GM06990 (cell line): ENCODE measurements at places on chromosomes 3 and 15.

GRCh38 chr3:23085261-23085660, 117.9 kb upstream of the UBE2E2 start:
- no peak for DNase-seq

- no peak for DNase-seq
Measured at GRCh38 chr15:59131969-59132562, 27.1 kb downstream of the CCNB2 start.

GRCh38 chr3:198113206-198114053, 153.4 kb downstream of the LMLN start:
- DNase-seq = peak; percentile 5

- peak; percentile 2 for DNase-seq
Measured at GRCh38 chr3:188796122-188796631, 375.6 kb upstream of the TPRG1 start.

- DNase-seq = no peak
Measured at GRCh38 chr3:111286746-111287145, 215.1 kb downstream of the NECTIN3 start.

GRCh38 chr3:50154476-50154839, 666 bp upstream of the SEMA3F start:
- no peak for DNase-seq

- no peak for DNase-seq
Measured at GRCh38 chr15:50810128-50810527, 44.6 kb upstream of the SPPL2A start.

DNA sequence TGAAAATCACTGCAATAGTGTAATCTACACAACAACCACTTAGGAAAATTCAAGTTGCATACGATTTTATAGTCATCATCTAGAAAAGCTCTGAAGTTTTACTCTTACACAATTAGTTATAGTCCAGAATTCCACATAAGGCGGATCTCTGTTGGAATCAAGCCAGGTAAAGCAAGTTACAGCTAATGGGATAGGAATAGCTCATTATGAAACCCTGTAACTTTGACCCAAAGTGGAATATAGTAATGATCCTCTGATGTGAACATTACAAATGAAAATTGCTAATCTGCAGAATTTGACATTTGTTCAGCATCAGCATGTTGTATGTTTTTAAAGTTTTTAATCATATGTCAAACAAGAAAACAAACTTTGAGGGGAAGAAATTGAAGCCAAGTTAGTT, 4.4 kb downstream of the CERS3 start:
- DNase-seq = no peak

- peak; percentile 59 for DNase-seq
Measured at GRCh38 chr15:41494190-41494921, 682 bp downstream of the ITPKA start.

GRCh38 chr3:14042680-14043079, 82.0 kb downstream of the CHCHD4 start:
- DNase-seq = no peak

- DNase-seq = no peak
Measured at GRCh38 chr15:34496207-34496995, 58.8 kb upstream of the GOLGA8A start.

GRCh38 chr3:116897382-116897781, 187.8 kb downstream of the TUSC7 start:
- DNase-seq = no peak

DNA sequence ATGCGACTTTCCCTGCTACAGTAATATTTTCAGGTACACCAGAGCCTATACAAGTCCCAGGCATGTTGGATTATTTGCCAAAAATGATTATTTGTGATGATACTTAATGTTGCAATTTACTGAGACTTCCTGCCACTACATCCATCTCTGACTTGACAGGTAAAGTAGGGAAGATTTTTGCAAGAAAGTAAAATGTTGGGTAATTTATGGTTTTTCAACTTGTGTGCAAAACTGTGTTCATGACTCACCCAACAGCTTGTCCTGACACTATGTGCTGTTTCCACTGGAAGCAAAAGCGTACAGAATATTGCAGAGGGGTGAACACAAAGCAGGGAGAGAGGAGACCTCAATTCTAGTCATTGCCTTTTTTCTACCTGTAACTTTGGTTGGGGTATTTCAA, 5.4 kb upstream of the CRBN start:
- no peak for DNase-seq

DNA sequence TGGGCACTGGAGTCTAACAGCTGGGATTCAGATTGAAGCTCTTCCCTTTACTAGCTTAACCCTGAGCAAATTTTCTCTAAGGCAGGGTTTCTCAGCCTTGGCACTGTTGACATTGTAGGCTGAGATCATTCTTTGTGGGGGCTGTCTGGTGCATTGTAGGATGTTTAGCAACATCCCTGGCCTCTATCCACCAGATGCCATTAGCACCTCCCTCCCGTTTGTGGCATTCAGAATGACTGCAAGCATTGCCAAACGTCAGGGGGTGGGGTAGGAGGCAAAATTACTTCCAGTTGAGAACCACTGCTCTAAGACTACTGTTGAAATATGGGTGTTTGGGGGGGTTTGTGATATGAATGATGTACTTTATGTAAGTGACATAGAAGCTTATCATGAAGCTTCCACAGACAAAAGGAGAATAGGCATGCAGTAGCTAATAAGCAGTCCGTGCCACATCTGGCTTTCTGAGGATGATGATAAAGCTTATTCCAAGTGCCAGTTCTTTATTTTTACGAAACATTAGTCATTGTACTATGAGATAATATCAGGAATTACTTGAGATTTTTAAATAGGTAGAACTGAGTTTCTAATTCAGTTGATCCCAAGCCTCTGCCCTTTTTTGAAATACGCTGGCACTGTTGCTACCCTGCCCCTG, 39.3 kb downstream of the NKIRAS1 start:
- no peak for DNase-seq

GRCh38 chr3:19702416-19703078, 231.5 kb downstream of the EFHB start:
- peak; percentile 30 for DNase-seq

- DNase-seq = no peak
Measured at GRCh38 chr15:91946075-91946474, 92.6 kb downstream of the SLCO3A1 start.

- no peak for DNase-seq
Measured at GRCh38 chr15:60634815-60635214, 155.9 kb upstream of the ICE2 start.

DNA sequence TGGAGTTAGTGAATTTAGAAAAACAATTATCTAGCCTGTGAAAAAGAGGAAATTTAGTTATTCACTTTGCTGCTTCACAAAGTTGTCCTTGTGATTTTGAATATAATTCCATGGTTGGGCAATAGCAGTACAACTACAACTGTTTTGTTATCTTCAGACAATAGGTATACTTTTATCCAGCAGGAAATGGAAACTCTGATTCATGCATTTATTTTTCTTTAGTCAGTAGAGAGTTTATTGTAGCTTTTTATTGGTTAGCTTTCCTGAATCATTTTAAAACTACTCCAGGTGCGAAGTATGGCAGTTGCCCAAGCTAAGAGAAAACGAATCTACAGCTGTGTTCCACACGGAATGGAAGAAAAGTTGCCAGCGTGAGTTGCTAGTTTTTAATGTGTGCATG, 80.3 kb downstream of the TM4SF4 start:
- DNase-seq = no peak

DNA sequence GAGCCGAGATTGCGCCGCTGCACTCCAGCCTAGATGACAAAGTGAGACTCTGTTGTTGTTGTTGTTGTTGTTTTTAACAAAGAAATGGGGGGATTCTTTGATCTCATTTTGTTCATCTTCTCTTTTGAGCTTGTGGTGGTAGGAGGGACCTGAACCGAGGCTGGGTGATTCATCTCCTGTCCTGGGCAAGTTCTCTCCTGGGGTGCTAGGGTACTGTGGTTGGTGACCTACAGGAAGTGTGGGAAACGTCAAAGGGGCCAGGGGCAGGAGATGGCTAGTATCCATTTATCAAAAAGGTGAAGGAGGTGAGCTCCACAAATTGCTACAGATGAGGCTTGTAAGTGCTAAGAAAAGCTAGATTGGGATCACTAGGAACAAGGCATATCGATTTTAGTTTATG, 14.3 kb downstream of the PPCDC start:
- no peak for DNase-seq

- DNase-seq = no peak
Measured at GRCh38 chr3:32423956-32424557, 32.4 kb downstream of the CMTM7 start.

- no peak for DNase-seq
Measured at GRCh38 chr3:171240504-171240835, 213.9 kb upstream of the SLC2A2 start.

GRCh38 chr3:14203521-14204079, 25.0 kb downstream of the LSM3 start:
- DNase-seq = no peak

DNA sequence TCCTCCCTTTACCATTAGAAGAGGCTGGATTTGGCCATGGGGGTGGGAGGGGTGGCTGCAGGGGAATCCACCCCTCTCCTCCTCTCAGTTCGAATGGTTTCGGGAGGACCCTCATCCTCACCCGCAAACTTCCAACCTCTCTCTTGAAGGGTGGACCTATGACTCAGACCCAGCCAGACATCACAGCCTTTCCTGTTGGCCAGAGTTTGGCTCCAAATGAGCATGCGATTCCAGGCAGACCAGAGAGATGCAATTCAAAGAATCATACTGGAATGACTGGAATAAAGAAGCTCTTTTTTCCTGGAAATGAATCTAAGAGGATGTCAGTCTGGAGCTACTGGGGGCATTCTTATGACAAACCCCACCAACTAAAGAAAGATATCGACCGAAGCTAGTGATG, 516.7 kb upstream of the MDFIC2 start:
- DNase-seq = no peak

- peak; percentile 75 for DNase-seq
Measured at GRCh38 chr3:183158113-183158512, 4.4 kb downstream of the LAMP3 start.

GRCh38 chr15:59039225-59039624, 51.8 kb downstream of the RNF111 start:
- peak; percentile 15 for DNase-seq

GRCh38 chr15:73328981-73329380, 39.8 kb downstream of the HCN4 start:
- no peak for DNase-seq

GRCh38 chr15:38614621-38615020, 50.0 kb upstream of the RASGRP1 start:
- no peak for DNase-seq

GRCh38 chr3:180316321-180316720, 279.6 kb upstream of the PEX5L start:
- no peak for DNase-seq

- DNase-seq = no peak
Measured at GRCh38 chr3:8538223-8538622, 36.6 kb downstream of the LMCD1 start.

DNA sequence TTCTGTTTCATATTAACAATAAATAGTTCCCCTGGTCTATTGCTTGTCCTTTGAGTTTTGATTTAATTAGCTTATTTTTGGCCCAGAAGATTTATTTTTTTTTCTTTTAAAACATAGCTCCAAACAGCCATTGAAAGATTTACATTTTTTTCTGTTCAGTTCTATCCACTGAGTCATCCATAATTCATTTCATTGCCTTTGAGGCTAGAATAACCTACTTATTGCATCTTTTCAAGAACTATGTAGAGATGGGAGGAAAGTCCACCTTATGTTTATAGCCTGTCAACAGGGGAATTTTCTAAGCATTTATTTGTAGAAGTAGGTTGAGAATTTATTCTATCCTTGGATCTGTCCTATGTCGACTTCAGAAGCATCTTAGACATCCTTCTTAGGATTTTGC, 53.4 kb upstream of the CHD2 start:
- no peak for DNase-seq

GRCh38 chr3:6935970-6936369, 75.1 kb downstream of the GRM7 start:
- DNase-seq = no peak

- no peak for DNase-seq
Measured at GRCh38 chr3:86208772-86209171, 782.2 kb downstream of the VGLL3 start.
